NCI-H345 (cell line): ENCODE measurements at places on chromosomes 13 and 19.

GRCh38 chr13:24443366-24443765, 69.2 kb downstream of the PARP4 start:
- DNase-seq = no peak

- DNase-seq = no peak
Measured at GRCh38 chr13:28231642-28232041, 93.3 kb downstream of the PAN3 start.

DNA sequence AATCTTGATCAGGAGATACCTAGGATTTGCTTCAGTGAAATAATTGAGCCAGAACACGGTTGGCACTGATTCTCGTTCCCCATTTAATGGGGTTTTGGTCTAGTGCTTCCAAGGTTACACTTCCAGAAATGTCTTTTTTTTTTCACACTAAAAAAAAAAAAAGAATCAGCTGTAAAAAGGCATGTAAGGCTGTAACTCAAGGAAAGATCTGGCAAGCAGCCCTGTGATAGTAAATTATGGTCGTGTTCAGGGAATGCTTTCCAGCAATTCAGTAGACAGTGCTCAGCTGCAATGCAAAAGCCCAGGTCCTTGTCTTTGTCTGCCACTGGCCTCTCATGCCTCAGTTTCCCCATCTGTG, 27.2 kb upstream of the NDUFS7 start:
- no peak for DNase-seq

- no peak for DNase-seq
Measured at GRCh38 chr13:28621449-28621848, 37.5 kb upstream of the POMP start.

- DNase-seq = peak; percentile 10
Measured at GRCh38 chr13:84823528-84823927, 941.3 kb upstream of the SLITRK1 start.

- no peak for DNase-seq
Measured at GRCh38 chr13:40779049-40779448, 8.1 kb upstream of the MRPS31 start.

DNA sequence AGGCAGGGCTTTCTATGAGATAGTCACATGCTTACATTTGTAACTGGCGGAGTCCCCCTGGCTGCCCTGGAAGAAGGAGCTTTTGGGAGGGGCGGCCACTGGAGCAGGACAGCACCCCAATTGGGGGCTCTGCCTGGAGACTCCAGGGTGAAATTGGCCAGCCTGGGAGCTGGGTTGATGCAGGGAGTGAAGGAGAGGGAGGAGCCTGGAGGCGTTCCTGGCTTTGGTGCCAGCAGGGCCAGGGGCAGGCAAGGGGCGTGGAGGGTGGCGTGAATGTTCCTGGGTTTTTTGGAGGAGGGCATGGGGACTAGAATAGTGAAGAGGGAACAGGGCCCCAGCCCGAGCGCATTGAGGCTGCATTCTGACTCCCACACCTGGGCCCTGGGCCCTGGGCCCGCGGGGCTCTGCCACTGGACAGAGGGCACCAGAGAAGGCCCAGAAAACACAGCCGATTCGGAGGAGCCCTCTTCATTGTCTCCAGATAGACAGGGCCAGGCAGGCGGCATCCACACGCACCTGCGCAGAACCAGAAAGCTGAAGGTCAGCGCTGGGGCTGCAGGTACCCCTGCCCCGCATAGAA, 29.5 kb downstream of the COMP start:
- DNase-seq = no peak

- DNase-seq = no peak
Measured at GRCh38 chr13:66214467-66214866, 1015.7 kb downstream of the PCDH9 start.

- DNase-seq = no peak
Measured at GRCh38 chr13:29292045-29292444, 303.4 kb downstream of the SLC7A1 start.

DNA sequence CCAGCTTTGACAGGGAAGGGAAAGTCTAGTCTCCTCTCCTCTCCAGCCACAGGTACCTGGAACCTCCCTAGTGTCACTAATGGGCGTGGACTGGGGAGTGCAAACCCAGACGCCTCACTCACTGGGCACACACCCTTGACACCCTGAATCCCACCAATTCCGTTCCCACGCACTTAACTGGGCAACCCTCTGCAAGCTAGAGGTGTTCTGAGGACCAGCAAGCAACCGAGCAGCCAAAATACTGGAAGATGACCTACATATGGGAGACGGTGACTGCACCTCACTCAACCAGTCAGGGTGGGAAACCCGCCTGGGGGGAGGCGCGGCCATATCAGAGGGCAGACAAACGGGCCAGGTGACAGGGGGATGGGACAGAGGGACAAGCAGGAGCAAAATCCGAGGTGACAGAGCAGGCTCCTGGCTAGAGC, 991 bp downstream of the ABHD17A start:
- DNase-seq = no peak

DNA sequence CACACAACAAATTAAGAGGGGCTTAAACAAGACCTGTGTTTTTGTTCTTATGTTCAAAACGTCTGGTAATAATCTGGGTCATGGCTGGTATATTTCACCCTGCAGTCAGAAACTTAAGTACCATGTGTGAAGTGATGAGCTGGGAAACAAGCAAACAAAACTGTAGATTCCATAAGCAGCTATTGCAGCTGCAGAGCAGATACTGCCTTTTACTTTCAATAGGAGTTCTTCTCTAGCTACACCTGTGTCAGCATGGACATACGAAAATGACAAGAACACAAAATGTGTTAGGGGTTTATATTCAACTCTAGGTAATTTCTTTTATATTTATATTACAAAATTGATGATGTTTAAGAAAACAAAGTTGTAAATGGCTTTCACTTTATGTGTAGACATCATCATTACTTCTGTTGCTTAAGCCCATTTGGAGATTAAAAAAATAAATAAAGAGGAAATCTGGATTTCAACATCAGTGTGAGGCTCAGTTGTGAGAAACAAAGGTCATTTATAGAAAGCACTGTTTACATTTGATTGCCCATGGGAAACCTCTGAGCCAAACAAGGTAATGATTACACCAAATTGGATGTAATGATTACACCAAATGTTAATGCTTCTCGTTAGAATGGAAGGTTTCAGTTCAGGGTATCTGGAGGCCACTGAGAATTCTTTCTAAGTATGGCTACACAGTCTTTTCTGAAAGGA, 451.0 kb upstream of the SLC10A2 start:
- no peak for DNase-seq

DNA sequence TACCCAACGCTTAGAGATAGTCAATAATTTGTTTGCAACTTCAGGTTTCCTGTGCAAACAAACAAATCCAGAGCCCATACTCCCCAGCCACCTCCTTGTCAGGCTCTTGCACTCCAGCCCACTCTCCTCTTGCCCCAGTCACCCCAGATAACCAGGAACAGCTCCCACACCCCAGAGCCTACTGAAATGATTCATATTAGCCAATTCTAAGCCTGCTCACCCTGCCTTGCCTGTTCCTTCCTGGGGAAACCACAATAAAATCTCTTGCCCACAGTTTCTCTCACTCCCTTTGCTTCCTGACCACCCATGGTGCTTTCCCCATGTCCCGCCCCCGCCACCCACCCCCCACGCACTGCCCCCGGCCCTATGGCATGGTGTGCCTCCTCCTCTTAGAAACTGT, 3.8 kb upstream of the ACTL9 start:
- no peak for DNase-seq

GRCh38 chr19:17747205-17748098, 3.8 kb upstream of the FCHO1 start:
- DNase-seq = peak; percentile 87

GRCh38 chr19:40687525-40688016, 2.9 kb downstream of the NUMBL start:
- DNase-seq = no peak

DNA sequence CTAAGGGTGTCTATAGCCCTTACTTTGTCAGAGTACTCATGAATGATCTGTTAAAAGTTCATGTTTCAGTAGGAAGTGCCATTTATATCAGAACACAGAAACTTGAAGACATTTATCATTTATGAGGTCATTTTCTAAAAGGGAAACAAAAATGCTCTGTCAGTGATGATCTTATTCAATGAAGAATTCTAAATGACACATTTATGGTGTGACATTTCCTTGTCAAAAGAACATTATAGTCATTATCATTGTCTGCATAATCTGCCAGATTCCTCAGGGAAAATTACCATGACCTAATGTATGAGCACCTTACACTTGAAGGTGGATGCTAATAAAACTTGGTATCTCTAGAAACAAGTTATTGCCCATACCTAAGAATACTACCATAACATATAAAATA, 853.8 kb upstream of the SLITRK6 start:
- DNase-seq = no peak

DNA sequence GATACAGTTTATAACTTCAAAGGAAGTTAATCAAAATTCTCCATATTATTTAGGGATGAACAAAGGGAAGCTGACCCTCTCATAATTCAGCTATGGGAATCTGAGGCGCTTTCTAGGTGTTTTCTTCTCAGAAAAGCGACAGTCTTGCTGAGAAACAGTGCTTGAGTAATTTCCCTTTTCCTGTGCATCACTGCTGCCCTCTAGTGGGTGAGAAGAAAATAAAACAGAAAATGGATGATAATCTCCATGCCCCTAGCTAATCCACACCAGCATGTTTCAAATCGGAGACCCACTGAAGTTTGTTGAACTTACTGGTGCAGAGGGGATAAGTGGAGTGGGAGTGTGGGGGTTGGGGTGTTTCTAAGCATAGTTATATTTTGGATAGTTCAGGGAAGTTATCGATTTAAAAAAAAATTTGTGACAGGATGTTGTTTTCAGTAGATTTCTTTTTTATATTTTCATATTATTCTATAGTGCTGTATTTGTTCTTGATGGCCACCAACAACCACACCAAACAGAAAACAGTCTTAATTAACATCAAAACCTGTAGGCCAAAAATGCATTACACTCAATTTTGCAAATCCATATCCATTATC, 21.4 kb downstream of the LCP1 start:
- peak; percentile 43 for DNase-seq

GRCh38 chr19:21704320-21704719, 63.1 kb downstream of the ZNF100 start:
- DNase-seq = no peak

- no peak for DNase-seq
Measured at GRCh38 chr19:28627669-28628068, 585.3 kb downstream of the UQCRFS1 start.

- DNase-seq = no peak
Measured at GRCh38 chr19:5843295-5843927, 3.9 kb upstream of the FUT6 start.

GRCh38 chr13:103299079-103299478, 232.9 kb upstream of the SLC10A2 start:
- DNase-seq = no peak

- no peak for DNase-seq
Measured at GRCh38 chr19:32313569-32314265, 31.7 kb upstream of the ZNF507 start.

- DNase-seq = no peak
Measured at GRCh38 chr13:76738616-76739015, 147.6 kb downstream of the KCTD12 start.

GRCh38 chr19:41425174-41426115, 1.7 kb downstream of the B3GNT8 start:
- DNase-seq = no peak

DNA sequence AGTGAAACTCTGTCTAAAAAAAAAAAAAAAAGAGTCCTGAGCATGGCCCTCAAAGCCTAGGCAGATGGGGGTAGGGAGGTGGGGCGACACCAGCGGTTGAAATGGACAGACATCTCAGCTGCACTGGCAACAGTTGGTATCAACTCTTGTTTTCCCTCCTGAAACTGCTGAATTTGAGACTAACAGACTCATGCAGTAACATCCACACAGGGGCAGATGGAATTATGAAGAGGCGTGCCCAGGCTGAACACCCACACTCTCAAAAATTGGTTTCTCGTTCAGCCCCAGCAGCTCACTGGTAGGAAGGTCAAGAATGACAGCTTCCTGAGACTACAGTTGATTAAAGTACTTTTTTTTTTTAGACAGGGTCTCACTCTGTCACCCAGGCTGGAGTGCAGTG, 24.1 kb downstream of the PBX4 start:
- no peak for DNase-seq
